ENCODE measurements at places on chromosomes 16 and 17. TPM values are rescaled to one million over a fixed set of nuclear protein-coding genes. Genes with fewer than 3 reads are reported as not detected.

Gene RNF43
- 2.6 TPM for total RNA-seq

Gene NOL11
- total RNA-seq, result 47.7 TPM

DNA sequence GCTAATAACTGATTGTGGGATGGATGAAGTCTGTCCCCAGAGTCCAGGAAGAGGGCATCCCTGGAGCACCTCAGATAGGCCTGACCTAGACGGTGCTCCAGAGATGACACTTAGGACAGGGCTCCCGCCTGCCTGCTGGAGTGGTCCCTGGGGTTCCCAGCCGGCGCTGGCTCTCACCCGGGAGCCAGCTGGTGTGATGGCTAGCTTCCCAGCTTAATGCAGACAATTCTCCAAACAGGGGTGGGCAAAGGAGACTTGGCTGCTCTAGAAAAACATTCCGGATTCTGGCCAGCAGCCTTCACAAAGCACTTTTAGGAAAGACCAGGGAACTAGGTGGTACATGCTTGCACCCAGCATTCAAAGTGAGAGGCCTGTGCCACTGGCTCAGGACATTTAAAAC lies 18.6 kb downstream of the ACE start:
- no peak for DNase-seq

DNA sequence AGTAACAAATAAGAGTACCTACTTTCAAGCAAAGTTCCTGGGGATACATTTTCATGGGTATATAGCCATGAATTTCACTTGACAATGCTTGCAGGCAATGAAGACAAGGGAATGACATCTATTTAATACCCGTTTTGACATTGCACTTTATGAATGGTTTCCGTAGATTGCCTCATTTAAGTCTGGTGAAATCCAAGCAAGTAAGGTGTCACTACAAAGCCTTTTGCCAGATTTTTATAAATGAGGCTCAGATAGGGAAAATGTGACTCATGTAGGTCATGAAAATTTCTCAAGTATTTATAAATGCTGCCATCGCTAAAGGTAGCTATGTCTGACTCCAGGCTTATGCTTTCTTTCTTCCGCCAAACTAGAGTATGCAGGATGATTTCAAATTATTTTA lies 644.3 kb downstream of the CDH8 start:
- no peak for DNase-seq

All from activated T-cell treated with anti-CD3 and anti-CD28 coated beads, Interleukin-2, amount 50 U/mL, for 72 hours (primary cell).